ENCODE measurements at places on chromosomes 2 and 18.

GRCh38 chr2:12032398-12032797 is 286.0 kb downstream of the LPIN1 start:
- no peak for DNase-seq

DNA sequence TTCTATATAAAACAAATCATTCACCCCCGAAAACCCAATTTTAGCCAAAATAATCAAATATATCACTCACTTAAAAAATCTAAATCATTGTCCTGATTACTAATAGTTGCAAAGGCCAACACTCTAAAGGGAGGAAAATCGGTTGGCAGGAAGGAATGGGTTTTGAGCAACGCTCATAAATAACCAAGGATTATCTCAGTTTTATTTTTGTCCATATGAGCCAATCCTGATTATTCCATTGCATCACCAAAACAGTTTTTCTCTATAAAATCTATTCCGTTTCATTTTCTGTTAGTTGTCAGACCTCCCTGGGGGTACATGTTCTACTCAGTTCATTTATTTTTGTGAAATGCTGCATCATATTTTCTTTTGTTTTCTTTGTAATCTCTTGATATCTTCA is 174.1 kb downstream of the LRATD1 start:
- no peak for DNase-seq

DNA sequence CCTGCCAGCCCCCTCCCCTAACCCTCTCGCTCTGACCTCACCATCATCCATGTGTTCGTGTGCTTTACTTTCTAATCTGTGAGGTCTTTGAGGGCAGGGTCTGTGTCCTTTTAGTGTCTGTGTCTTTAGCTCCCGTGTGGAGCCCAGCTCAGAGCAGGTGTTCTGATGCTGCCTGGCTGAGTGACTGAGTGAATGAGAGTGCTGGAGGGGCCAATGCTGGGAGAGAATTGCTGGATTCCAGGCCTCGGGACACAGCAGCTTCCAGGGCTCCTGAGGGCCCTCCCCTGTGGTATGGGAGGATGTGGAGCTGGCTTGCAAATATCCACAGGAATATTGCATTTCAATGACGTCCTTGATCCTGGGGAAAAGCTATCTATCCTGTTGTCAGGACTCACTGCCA is 160.6 kb downstream of the ANKRD30B start:
- DNase-seq: no peak

DNA sequence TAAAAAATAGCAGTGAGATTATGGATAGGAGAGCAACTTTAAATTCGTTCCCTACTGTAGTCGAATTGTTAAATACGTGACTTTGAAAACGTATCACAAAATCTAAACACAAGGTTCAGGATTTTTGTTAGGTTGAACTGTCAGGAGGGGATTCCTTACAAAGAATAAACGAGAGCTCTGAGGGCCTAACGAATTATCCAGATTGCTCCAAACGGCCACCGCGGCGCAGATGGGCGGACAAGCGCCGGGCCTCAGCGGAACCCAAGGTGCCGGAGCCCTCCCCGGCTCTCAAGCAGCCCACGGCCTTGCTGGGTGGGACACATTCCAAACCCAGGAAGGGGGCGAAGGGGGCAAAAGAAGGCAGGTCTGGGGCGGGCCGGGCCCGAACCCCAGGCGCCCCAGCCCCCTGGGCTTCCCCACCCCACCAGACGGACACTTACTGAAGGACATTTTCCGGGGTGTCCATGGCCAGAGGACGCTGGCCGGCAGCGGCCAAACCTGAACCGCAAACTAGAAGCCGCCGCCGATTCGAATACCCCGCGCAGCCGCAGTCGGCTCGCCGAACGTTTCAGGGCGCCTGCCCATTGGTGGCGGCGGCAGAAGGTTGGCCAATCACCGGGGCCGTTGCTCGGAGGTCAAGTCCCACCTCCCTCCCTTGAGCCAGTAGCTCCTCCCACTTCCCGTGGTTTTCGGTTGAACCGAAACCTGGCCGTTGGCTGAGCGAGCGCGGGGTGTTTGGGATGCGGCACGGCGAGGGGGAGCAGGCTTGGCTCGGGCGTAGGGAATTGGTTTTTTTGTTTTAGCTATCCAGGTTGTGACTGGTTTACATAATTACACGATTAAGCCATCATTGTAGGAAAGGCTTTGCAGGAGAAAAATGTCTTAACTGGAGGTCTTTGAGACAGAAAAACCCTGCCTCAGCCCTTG is at the start of gene BUB1:
BUB1 (minus strand) TSS at position 534 of the 927 bp plus-strand sequence; CDS start at position 466, 68 bp downstream.
- DNase-seq: peak; percentile 90

GRCh38 chr2:105865222-105865913 is 120.7 kb downstream of the NCK2 start:
- DNase-seq: no peak

GRCh38 chr2:134245340-134245984 is 8.4 kb upstream of the MGAT5 start:
- peak; percentile 78 for DNase-seq

DNA sequence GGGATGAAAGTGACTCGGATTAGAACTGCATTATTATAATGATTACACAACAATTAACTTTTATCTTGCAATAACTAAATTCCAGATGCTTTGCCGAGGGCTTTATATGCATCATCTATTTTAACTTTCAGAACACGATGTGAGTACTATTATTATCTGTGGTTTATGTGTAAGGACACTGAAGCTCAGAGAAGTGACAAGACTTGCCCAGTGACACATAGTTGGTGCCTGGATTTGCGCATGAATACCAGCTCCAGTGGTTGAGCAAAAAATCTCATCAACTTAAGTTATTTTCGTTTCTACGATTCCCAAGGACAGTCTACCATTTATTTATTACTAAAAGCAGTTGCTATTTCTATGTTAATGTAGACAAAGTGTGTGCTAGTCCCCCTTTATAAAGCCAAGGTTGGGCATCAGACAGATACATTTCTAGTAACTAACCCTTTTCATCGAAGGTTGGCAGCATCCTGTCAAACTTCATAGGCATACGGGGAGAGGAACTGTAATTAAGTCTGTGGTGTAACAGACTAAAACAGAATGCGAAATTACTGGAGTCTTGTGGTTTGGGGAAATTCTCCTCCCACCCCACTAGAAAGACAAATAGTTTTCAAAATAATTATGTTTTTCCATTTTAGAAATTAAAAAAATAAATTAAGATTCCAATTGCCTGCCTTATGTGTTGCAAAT is 73.2 kb upstream of the BOD1L2 start:
- no peak for DNase-seq

DNA sequence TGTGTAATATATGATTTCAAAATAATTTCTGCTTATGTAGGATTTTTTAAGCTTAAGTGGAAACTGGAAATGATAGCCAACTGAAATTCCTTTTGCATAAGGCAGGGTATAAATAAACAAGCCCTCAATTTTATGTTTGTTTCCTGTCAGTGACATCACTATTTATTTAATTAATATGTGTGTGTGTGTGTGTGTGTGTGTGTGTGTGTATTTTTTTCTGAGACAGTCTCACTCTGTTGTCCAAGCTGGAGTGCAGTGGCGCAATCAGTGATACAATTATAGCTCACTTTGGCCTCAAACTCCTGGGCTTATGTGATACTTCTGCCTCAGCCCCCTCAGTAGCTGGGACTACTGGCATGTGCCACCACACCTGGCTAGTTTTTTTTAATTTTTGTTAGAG is 29.3 kb upstream of the CYP20A1 start:
- DNase-seq: no peak

DNA sequence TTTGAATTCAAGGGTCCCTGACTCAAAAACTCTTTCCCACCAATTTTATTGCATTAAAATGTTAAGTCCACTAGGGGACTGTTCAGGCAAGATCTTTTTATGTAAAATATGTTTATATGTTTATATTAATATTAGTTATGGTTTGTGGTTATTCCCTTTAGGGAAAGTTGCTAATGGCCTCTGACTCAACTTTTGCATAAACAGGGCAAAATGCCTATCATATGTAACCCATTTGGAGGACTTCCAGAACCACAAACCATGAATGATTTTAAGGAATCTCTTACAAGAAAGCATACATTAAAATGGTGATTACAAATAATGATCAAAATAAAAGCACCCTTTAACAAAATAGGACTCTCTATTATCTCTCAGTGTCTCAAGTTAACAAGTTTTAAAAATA is 1484.5 kb upstream of the ZEB2 start:
- no peak for DNase-seq

DNA sequence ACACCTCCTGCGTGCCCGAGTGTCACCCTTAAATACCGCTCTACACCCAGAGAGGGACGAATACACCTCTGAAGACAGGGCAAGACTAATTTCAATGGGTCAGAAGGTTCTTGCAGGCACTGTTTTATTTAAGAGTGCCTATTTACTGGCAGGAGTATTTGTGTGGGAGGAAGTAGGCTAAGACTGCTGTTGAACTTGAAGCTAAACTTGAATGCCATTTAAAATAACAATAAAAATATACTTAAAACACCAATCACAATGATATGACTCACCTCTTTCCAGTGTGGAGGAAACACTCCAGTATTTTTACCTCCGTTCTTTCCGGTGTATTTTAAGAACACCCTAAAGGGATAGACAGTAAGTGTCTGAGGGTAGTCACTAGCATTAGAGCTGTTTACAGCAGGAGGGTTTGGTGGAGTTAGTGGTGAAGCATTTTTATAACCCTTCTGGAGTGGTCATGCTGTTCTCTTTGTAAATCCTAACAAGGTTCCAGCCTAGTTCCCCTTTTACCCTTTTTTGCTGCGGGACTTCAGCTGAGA is 9.6 kb upstream of the HOXD1 start:
- no peak for DNase-seq

All from stimulated activated CD4-positive, alpha-beta T cell treated with anti-CD3 and anti-CD28 coated beads, Interleukin-1b, Interleukin-23, amount 100 ng/mL, for 4 hours (primary cell).